Subcutaneous preadipocyte (primary cell): ENCODE measurements at places on chromosomes 1 and 21. TPM values are rescaled to one million over a fixed set of nuclear protein-coding genes. Genes with fewer than 3 reads are reported as not detected.

The KRTAP11-1 gene
- 0.73 TPM in 1 of 2 replicates, not detected in the other for total RNA-seq

The UBASH3A gene
- not detected in 2 replicates for total RNA-seq

The HPCAL4 gene
- not detected in 2 replicates for total RNA-seq

The OR10J1 gene
- total RNA-seq, result not detected in 2 replicates

The OXCT2 gene
- 1.6 and 1.8 TPM in 2 replicates for total RNA-seq

The S100A5 gene
- 0.37 and 0.39 TPM in 2 replicates for total RNA-seq

The GCSAML gene
- total RNA-seq, result not detected in 2 replicates
